ENCODE measurements at places on chromosomes 11 and 22. TPM values are rescaled to one million over a fixed set of nuclear protein-coding genes. Genes with fewer than 3 reads are reported as not detected.

- DNase-seq: no peak
Observed at GRCh38 chr22:32446321-32446720, 17.9 kb downstream of the BPIFC start.

- no peak for DNase-seq
Observed at GRCh38 chr11:35531246-35531645, 5.8 kb upstream of the PAMR1 start.

DNA sequence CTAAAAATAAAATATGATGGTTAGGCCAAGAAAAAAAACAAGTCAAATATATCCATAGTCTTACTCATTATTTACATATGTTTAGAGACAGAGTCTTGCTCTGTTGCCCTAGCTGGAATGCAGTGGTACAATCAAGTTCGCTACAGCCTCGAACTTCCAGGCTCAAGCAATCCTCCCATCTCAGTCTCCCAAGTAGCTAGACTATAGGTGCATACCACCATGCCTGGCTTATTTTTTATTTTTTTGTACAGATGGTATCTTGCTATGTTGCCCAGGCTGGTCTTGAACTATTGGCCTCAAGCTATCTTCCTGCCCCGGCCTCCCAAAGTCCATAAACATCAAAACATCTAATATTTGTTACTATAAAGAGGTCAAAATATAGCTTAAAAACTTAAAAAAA is 36.1 kb downstream of the C2CD3 start:
- no peak for DNase-seq

- DNase-seq: no peak
Observed at GRCh38 chr11:78800756-78801155, 226.1 kb upstream of the NARS2 start.

Gene SLC1A2
- total RNA-seq: 1.0 TPM

- DNase-seq: no peak
Observed at GRCh38 chr11:115672412-115672811, 168.2 kb upstream of the CADM1 start.

DNA sequence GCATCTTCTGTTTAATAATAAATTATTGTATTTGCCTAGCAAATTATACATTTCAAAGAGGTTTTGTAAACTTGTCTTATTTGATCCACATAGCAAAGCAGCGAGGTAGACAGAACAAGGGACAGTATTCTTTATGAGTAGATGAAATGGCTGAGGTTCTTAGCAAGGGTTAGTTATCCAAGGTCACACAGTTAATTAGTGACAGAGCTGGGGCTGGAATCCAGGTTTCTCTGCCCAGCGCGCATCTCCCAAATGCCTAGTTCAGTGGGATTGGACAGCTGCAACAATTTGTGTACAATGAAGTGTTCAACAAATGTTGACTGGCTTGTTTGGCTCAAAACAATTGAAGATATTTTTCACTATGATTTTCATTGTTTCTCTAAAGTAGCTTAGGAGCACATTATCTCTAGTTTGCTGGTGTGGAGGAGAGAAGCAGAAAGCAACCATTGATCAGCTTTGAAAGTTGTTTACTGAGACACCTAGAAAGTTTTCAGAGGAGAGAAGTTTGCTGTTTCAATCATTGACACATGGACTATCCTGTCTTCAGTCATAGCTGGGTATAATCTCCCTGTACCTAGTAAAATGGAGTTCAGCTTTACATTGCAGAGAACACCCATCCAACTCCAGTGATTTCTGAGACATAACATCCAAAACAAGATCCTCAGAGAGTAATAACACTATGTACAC is 270.6 kb downstream of the FAT3 start:
- DNase-seq: no peak

DNA sequence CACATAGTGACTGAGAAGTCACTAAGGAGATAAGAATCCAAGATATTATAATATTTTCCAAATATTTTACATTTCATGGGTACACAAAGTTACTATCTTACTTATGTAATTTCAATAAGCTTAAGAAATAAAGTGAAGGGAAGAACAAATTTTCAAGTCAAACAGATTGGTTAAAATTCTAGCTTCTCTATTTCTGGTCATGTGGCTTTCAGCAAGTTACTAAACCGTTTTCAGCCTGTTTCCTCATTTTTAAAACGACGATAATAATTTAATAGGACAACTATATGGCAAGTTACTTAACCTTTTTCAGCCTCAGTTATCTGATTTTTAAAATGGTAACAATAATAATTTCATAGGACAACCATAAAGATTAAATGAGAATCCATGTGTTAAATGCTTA is 15.6 kb downstream of the DCUN1D5 start:
- DNase-seq: no peak

Data from H7 (cell line).